HFFc6 (cell line): ENCODE measurements at places on chromosomes 7 and 10.
A peak's percentile ranks its signal among the peaks of the same experiment; 100 is the strongest.

DNA sequence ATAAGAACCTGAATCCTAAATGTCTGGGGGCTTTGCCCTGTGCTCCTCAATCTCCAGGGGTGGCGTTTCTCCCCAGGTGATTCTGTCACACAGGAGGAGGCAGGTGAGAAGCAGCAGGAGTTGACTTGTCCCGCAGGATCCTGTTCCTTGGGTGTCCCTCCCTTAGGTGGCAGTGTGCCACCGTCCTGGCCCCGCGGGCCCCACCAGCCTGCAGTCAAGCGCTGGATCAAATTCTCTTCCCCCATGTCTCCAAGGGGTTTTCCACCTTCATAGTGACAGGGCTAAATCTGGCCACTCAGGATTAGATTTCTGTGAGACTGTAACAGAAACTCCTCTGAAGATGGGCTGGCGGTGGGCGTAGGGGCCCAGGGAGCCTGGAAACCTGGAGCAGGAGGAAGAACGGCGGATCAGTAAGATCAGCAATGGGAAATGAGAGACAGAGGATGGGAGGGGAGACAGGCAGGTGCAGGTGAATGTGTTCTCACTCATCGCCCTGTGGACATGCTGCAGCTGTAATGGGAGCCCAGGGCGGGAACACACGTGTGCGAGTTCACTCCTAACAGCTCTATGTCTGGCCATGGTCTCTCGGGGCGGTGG, 329.2 kb upstream of the COBL start:
- no peak overlapping the region for H3K27ac ChIP-seq
- H3K36me3 ChIP-seq = peaks cover 4% of the 10 kb centered on the region
- no peaks in the 10 kb centered on the region for H3K4me1 ChIP-seq
- peaks cover 2% of the 10 kb centered on the region; the same call in 1 of the 2 replicates for H3K27me3 ChIP-seq
- no peak overlapping the region for H3K4me3 ChIP-seq

DNA sequence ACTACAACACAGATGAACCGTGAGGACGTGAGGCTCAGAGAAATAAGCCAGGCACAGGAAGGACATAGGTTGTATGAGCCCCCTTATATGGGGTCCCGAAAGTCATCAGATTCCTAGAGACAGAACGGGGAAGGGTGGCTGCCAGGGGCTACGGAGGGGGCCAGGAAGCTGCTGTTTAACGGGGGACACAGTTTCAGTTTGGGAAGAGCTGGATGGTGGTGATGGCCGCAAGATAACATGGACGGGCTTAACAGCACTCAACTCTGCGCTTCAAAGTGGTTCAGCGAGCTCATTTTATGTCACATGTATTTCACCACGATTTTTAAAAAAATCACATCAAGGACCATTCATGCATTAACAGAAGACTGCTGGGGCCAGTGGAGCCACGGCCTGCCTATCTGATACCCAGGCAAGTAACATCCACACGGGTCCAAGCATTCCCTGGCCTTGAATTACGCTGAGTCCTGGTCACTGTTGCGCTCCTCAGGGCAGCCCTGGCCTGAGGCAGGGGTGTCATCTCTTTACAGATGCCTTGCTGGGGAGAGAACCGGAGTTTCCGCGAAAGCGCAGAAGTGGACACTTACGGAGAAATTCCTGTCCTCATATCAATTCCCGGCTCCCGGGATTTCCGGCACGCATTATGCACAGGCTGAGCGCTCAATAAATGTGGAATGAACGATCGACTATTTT, 1.5 kb downstream of the CARD11 start:
- H3K4me3 ChIP-seq = no peak overlapping the region
- no peak overlapping the region for H3K27ac ChIP-seq
- DNase-seq = no peak
- H3K27me3 ChIP-seq = peaks cover under 1% of the 10 kb centered on the region; the same call in 1 of the 2 replicates

DNA sequence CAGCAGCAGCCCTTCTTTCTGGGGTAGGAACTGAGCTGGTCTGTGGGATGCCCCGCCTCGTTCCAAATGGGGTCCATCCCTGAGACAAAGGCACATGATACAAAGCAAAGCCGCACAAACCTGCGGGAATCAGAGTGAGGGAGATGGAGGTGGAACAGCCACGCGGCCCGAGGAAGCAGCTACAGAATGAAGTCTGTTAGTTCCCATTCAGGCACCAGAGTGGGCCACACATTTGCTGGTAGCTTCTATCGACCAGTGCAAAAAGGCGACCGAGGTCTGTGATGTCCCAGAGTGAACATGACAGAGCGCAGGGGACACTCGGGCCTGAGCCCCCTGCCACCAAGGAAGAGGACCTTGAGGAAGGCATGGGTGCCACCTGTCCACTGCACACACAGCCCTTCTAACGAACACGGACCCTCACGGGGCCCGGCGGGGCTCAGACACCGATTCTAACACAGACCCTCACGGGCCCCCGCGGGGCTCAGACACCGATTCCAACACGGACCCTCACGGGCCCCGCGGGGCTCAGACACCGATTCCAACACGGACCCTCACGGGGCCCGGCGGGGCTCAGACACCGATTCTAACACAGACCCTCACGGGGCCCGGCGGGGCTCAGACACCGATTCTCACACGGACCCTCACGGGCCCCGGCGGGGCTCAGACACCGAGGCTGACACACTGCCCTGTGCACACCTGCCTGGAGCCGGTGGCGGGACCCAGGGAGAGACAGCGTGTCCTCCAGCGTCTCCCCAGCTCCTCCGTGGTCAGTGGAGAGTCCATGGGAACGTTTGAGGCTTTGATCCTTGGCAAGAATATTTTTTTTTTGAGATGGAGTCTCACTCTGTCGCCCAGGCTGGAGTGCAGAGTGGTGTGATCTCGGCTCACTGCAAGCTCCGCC, 32.8 kb upstream of the FAM20C start:
- peaks cover 7% of the 10 kb centered on the region for H3K4me1 ChIP-seq
- DNase-seq = no peak

DNA sequence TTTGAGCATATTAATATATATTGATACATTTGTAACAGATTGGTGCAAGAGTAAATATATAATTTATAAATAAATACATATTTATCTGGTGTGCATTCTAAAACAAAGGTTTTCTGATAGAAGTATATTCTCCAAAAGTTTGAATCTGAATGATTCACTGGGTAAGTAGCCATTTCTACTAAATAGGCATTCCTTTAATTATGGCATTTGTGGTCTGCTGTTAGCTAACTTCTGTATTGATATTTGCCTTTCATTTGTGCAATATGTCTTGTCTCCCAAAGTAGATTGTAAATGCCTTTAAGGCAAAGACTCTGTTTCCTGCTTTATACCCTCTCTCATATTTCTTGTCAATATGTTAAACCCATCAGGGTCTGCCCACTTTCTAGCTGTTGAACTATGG, 11.1 kb upstream of the ARID5B start:
- peak; percentile 33 for DNase-seq
- peaks cover 2% of the 10 kb centered on the region; the same call in 1 of the 2 replicates for H3K27me3 ChIP-seq
- H3K4me3 ChIP-seq = peak overlapping the region; percentile 21; the same call in 1 of the 2 replicates
- no peak overlapping the region for H3K27ac ChIP-seq

DNA sequence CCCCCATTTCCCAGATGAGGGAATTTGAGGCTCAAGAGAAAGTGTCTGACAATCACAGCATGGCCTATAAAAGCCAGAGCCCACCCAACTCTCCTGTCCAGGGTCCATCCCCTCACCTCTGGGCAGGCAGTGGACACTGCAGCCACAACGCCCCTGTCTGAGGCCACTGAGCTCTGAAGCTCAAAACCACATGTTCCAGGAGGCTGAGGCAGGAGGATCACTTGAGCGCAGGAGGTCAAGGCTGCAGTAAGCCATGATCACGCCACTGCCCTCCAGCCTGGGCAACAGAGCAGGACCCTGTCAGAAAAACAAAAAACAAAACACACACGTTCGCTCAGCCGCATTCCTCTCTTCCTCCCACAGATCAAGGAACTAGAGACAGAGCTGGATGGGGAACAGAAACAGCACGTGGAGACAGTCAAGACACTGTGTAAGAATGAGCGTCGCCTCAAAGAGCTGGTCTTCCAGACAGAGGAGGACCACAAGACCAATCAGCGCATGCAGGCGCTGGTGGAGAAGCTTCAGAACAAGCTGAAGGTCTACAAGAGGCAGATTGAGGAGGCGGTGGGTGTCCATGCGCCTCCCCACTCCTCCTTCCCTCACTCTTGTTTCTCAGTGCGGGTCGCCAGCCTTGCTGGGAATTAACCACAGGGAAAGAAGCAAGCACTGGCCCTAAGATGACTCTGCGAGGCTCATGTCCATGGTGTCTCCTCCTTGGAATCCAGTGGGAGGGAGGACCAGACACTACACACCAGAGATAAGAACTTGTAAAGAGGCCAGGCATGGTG, 20.0 kb upstream of the ARPC1A start:
- H3K27ac ChIP-seq = no peak overlapping the region

GRCh38 chr7:37251222-37251621, 197.4 kb downstream of the ELMO1 start:
- no peaks in the 10 kb centered on the region; the same call in 1 of the 2 replicates for H3K27me3 ChIP-seq
- H3K4me1 ChIP-seq = no peaks in the 10 kb centered on the region
- DNase-seq = no peak
- H3K36me3 ChIP-seq = no peaks in the 10 kb centered on the region
- H3K4me3 ChIP-seq = no peak overlapping the region

DNA sequence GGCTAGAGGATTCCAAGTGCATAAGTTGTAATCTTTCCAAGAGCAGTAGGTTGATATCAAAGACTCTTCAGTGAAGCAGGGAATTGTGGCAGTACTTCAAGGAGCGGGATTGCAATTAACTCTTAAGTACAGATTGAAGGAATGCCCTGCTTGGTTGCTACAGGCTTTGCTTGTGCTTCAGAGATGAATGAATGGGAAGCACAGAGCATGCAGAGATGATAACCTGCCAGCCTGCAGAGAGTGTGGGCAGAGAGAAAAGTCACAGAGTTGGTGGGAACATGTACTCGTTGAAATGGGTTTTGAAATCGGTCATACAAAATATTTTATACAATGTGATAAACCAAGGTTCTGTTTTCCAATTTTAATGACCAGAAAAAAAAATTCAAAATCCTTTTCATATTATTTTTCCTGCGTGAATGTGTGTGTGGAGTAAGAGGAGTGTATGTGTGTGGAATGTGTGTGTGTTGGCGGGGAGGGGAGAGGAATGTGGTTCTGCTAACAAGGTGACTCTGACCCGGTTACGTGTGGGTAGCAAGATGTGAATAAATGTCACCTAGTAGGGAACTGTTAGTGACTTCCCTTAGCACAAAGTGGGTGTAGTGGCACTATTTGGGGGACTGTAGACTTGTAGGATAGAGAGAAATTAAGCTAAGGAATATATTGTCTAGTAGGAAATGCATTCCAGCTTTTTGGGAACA, 697.8 kb downstream of the GATA3 start:
- H3K36me3 ChIP-seq = no peaks in the 10 kb centered on the region; the same call in 1 of the 2 replicates
- H3K4me3 ChIP-seq = no peak overlapping the region
- no peak overlapping the region for H3K27ac ChIP-seq
- no peaks in the 10 kb centered on the region for H3K27me3 ChIP-seq
- no peaks in the 10 kb centered on the region for H3K4me1 ChIP-seq

GRCh38 chr10:9510626-9511025, 1456.1 kb downstream of the GATA3 start:
- no peak overlapping the region for H3K27ac ChIP-seq
- DNase-seq = no peak
- H3K27me3 ChIP-seq = no peaks in the 10 kb centered on the region; the same call in 1 of the 2 replicates
- no peak overlapping the region for H3K4me3 ChIP-seq
- H3K36me3 ChIP-seq = no peaks in the 10 kb centered on the region

GRCh38 chr10:74092372-74092771, 58.3 kb downstream of the AP3M1 start:
- peaks cover 12% of the 10 kb centered on the region for H3K4me1 ChIP-seq
- peaks cover 8% of the 10 kb centered on the region for H3K27me3 ChIP-seq
- no peak overlapping the region for H3K4me3 ChIP-seq
- H3K27ac ChIP-seq = peak overlapping the region; percentile 57
- H3K36me3 ChIP-seq = peaks cover 63% of the 10 kb centered on the region
- no peak for DNase-seq

- no peak overlapping the region for H3K27ac ChIP-seq
- H3K27me3 ChIP-seq = peaks cover 2% of the 10 kb centered on the region; the same call in 1 of the 2 replicates
- H3K36me3 ChIP-seq = no peaks in the 10 kb centered on the region
- H3K4me1 ChIP-seq = no peaks in the 10 kb centered on the region
- DNase-seq = no peak
Observed at GRCh38 chr10:90583416-90583815, 274.4 kb downstream of the HTR7 start.

DNA sequence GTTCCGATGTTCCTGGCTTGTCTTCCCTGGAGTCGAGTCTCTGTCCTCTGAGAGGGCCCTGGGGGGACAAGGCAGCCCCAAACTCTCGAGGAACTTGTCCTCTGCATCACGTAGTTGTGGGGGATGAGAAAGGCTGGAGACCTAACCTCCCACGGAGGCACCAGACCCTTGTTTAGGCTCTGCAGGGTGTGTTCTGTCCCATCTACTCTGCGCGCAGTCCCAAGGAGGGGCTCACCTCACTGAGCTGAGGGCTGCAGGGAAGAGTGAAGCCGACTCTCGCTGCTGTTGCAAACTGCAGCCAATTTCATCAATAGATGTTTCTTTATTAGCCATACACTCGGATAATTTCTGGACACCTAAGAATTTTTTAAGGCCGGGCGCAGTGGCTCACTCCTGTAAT, 186.7 kb upstream of the ADARB2 start:
- H3K36me3 ChIP-seq = no peaks in the 10 kb centered on the region; the same call in 1 of the 2 replicates
- H3K27me3 ChIP-seq = no peaks in the 10 kb centered on the region
- DNase-seq = no peak
- H3K4me1 ChIP-seq = no peaks in the 10 kb centered on the region
- no peak overlapping the region for H3K4me3 ChIP-seq

DNA sequence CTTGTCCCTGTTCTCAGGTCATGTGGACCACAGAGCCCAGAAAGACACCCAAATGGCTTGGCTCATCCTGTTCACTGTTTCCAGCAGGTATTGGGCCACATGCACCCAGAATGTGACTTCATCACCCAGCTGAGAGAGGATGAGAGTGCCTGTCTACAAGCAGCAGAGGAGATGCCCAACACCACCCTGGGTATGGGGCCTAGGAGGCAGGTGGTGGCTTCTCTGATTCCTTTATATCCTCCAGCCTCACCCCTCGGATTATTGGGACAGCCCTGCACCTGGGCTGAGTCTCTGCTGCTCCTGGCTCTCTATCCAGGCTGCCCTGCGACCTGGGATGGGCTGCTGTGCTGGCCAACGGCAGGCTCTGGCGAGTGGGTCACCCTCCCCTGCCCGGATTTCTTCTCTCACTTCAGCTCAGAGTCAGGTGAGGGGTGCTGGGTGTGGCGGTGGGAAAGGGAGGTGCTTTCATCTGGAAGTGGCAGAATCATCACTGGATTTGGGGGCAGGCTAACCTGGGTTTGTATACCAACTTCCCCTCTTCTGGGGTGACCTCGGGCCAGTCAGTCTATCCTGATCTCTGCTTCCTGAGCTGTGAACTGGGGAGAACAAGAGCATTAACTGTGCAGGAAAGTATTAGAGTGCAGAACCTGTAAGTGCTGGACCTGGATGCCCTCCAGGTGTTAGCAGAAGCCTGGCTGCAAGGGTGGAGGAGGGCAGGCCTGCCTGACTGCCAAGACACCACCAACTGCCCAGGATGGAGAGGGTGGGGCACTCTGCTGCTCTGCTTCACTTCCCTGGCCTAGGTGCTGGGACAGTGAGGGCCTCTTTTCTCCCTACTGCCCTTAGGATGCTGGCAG, 5.2 kb downstream of the GHRHR start:
- DNase-seq = no peak
- no peaks in the 10 kb centered on the region for H3K4me1 ChIP-seq

- peaks cover 7% of the 10 kb centered on the region for H3K27me3 ChIP-seq
- no peak overlapping the region for H3K4me3 ChIP-seq
- no peaks in the 10 kb centered on the region for H3K4me1 ChIP-seq
- H3K36me3 ChIP-seq = peaks cover 5% of the 10 kb centered on the region; the same call in 1 of the 2 replicates
- no peak for DNase-seq
Observed at GRCh38 chr10:131806646-131807317, 94.0 kb upstream of the PPP2R2D start.

- no peak overlapping the region for H3K4me3 ChIP-seq
- peaks cover 59% of the 10 kb centered on the region for H3K36me3 ChIP-seq
- no peak for DNase-seq
- peaks cover 89% of the 10 kb centered on the region for H3K4me1 ChIP-seq
Observed at GRCh38 chr10:17655009-17655408, 11.1 kb downstream of the STAM start.
